A549 treated with Mapracorat at 1 μM for 4 hours (cell line): ENCODE measurements at places on chromosomes 13 and 19. TPM values are rescaled to one million over a fixed set of nuclear protein-coding genes. Genes with fewer than 3 reads are reported as not detected.

Gene ZNF560
- not detected in 5 replicates for total RNA-seq

Gene ZNF850
- total RNA-seq, result 0.45 to 0.73 TPM (median 0.66 TPM) in 5 replicates

Gene DLL3
- total RNA-seq, result 6.5 to 11.3 TPM (median 10.5 TPM) in 5 replicates

Gene FBXO27
- 2.8 to 4.4 TPM (median 3.6 TPM) in 5 replicates for total RNA-seq

Gene MTUS2
- total RNA-seq, result 0.01 TPM in 1 of 5 replicates, not detected in the others

Gene APOC4
- total RNA-seq, result not detected in 5 replicates

Gene WASF3
- 0.08 to 0.14 TPM (median 0.12 TPM) in 5 replicates for total RNA-seq

Gene TTYH1
- total RNA-seq, result 0.42 TPM in 1 of 5 replicates, not detected in the others

Gene TMEM221
- total RNA-seq, result 0.32 to 0.85 TPM (median 0.83 TPM) in 5 replicates

Gene SNRPA
- 146 to 186 TPM (median 157 TPM) in 5 replicates for total RNA-seq

Gene MRPL54
- total RNA-seq, result 64.2 to 71.8 TPM (median 65.5 TPM) in 5 replicates

Gene LRRC63
- 0.07 TPM in 1 of 5 replicates, not detected in the others for total RNA-seq
